ENCODE measurements at places on chromosomes 13 and 19.

- peak; percentile 16 for DNase-seq
Observed at GRCh38 chr13:74289861-74290773, 155.9 kb upstream of the KLF12 start.

GRCh38 chr13:101384929-101385328 lies 31.4 kb downstream of the NALCN start:
- no peak for DNase-seq

GRCh38 chr13:32840989-32841713 lies 175.1 kb upstream of the KL start:
- no peak for DNase-seq

GRCh38 chr13:32075170-32075851 lies 43.7 kb downstream of the FRY start:
- DNase-seq = no peak

DNA sequence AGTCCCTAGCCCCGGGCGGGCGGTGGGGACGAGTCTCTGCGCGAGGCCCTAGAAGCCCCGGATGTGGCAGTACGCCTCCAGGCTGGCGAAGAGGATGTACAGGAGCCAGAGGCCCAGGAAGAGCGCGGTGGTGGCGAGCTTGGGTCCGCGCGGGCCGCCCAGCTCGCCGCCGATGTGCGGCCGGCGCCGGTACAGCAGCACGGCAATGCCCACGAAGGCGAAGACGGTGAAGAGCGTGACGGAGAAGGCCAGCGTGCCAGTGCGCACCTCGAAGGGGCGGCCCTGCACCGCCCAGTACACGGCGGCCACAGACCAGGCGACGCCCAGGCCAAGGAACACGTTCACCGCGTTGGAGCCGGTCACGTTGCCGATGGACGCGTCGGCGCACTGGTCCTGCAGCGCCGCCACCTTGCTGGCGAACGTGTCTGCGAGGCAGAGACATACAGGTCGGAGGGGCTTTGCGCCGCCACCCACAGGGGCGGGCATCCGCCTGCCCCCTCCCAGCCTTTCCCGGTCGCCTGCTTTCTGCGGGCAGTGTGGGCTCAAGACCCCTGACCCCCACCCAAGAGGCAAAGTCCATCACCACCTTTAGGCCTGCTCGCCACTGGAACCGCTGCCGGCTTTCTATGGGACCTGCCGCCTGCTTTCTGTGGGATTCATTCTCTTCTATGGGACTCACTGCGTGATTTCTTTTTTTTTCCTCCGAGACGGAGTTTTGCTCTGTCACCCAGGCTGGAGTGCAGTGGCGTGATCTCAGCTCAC lies 10.9 kb upstream of the MEIS3 start:
- no peak for DNase-seq

GRCh38 chr13:44872751-44873150 lies 116.5 kb downstream of the NUFIP1 start:
- no peak for DNase-seq

DNA sequence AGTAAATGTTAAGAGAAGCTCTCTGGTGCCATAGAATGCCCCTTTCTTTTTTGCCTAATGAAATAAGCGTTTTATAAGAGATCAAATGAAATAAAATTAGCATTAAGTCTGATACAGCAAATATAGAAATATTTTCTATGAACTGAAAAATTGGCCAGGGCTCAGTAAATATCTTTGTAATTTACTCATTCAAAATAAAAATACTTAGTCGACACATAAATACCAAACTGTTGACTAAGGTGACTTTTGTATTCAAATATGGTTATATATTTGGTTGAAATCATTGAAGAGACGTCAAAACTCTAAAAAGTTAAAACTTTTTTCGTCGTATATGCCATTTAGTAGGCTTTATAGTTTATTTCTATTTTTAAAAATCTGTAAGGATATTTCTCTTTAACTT lies 25.6 kb downstream of the IPO5 start:
- no peak for DNase-seq

- no peak for DNase-seq
Observed at GRCh38 chr13:30108913-30109237, 198.5 kb downstream of the KATNAL1 start.

- no peak for DNase-seq
Observed at GRCh38 chr13:61294467-61295191, 121.0 kb downstream of the PCDH20 start.

GRCh38 chr19:10286803-10287737 lies at the start of gene ICAM4:
TSS of gene ICAM4 (plus strand) at chr19:10286955. CDS start at chr19:10287013, 58 bp downstream.
- no peak for DNase-seq

DNA sequence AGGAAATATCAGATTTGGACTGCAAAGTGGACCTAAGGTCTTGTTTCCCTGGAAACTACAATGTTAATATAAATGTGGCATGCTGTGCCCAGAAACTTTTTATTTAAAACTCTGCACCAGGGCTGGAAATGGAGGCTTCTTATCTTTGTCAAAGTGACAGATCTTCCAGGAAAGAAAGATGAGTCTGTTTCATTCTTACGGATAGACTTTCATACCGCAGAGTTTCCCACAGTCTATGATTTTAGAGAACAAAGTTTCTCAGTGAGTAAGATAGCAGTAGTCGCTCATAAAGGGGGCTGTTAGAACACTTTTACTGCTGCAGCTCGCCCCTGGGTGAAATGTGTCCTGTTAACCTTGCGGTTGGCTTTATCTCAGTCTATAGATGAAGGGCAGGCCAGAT lies 6.7 kb downstream of the CLEC11A start:
- no peak for DNase-seq

- peak; percentile 82 for DNase-seq
Observed at GRCh38 chr19:48351341-48351752, 12.4 kb downstream of the TMEM143 start.

DNA sequence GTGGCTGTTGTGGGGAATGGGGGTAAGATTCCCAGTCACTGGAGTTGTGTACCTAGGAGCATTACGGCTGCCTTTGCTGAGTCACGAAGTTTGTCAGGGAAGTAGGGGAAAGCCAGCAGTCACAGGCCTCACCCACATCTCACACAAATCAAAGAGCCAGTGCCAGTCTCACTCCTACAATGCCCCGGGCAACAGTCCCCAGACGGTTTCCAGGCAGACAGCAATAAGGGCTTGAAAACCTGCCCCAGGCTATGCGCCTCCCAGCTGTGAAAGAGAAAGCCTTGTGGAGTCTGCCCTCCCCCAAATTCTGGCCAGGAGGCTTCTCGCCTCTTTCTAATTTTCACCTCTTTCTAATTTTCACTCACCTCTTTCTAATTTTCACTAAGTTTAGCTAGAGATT lies 142.3 kb upstream of the EDNRB start:
- DNase-seq = no peak

- no peak for DNase-seq
Observed at GRCh38 chr13:40440990-40441820, 225.2 kb downstream of the FOXO1 start.

DNA sequence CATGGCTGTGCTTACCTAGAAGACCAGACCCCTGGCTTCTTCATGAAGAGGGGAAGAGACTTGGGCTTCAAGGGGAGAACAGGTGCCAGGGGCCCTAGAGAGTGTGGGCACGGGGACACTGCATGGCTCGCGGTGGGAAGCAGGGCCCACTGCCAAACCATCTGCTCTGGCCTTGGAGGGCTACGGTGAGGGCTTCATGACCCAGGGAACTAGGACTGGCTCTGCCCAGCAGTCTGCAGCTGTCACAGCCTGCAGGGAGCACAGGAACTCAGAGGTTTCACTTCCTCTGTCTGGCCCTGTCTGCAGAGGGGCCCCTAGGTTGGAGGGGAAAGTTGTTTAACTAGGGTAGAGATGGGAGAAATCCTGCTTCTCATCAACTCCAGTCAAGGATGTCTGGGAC lies 4.3 kb downstream of the ERCC1 start:
- DNase-seq = no peak

Measured in activated CD4-positive, alpha-beta T cell treated with anti-CD3 and anti-CD28 coated beads, Interleukin-2, amount 50 U/mL, for 1 hour (primary cell).